ENCODE measurements at places on chromosomes 7 and 10.

DNA sequence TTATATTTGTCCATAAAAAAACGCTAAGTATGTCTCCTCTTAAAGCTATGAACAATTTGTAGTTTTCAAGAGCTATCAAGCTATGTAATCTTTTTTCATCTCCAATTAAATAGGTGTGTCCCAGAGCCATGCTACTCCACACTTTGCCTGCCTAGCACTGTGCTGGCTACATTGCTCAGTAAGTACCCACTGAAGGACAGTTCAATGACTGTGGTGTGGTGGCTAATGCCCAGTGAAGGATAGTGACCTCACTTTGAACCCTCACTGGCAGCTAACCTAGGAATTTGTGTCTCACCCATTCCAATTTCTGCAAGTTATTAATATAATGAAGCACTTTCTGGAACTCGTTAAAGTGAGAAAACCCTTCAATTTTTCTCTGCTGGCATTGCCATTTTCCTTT is 14.4 kb upstream of the TRUB1 start:
- DNase-seq: no peak

DNA sequence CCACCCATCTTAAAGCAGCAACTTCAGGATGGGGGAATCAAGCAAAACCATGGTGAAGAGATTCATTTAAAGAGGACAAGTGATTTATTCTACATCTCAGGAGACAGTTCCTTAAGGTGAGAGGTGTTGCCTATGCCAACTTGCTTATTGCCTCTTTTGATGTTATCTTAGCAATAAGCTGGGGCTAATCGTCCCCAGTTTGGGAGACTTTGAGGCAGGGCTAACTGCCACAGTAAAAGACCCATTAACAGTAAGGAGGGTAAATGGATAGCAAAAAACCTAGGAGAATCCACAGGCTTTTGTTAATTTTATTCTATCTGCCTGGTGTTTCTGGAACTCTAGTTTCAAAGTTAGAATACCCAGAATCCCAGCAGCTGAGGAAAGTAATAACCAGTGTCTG is 22.1 kb upstream of the HERPUD2 start:
- no peak for DNase-seq

GRCh38 chr10:121497513-121498470 is 100.5 kb downstream of the FGFR2 start:
- no peak for DNase-seq

- DNase-seq: no peak
Observed at GRCh38 chr10:96995851-96996250, 163.8 kb downstream of the LCOR start.

DNA sequence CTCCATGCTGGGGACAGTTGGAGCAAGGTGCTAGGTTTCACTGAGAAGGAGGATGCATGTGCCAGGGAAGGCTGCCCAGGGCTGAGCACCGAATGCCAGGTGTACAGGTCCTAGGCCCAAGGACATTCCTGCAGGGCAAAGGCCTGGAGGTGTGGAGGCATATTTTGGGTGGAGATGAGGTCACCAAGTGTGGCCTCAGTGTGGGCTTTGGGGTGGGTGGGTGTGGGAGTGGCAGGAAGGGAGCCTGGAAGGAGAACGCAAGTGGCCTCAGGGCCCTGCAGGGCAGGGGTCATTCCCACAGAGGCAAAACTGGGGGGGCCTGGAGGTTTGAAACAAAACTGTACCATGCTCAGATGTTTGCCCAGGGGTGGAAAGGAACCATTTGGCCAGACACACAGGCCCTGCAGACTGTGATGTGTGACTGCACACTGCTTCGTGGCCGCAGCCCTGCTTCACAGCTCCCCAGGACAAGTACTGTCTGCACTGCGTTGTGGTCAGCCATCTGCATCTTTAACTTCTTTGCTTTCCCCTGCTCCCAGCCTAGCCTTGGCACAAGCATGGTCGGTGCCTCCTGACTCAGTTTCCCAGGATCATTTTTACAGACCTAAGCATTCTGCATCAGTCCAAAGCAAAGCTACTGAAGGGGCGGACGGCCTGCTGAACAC is 5.1 kb downstream of the PLPP4 start:
- DNase-seq: no peak

DNA sequence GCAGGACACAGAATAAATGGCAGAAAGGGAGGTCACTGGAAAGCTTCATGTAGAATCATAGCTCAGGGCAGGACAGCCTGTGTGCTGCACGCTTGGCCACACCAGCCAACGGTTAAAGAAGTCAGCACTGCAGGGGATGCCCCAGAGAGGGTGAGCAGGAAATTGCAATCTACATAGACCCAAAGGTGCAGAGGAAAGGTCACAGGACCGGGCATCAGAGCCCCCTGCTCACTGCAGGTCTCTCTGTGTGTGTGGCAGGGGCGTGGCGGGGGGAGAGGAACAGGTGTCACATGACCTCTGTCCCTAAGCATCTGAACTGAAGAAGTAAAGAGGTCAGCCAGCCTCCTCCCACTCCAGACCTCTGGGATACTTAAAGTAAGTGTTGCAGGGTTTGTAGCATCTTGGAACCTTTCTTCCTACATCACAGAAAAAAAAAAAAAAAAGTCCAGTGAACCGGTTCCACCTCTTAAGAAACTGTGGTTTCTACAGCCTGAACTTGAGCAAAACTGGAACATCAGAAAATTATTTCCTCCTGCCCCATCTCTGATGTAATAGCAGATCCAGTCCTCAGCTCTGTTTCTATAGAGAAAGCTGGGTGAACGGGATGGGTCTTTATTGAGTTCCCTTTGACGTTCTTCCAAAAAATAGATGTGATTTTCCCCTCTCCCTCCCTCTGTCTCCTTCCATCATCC is 64.3 kb downstream of the RGS10 start:
- DNase-seq: no peak

- DNase-seq: peak; percentile 80
Observed at GRCh38 chr7:150420987-150421674, 29.3 kb upstream of the GIMAP8 start.

DNA sequence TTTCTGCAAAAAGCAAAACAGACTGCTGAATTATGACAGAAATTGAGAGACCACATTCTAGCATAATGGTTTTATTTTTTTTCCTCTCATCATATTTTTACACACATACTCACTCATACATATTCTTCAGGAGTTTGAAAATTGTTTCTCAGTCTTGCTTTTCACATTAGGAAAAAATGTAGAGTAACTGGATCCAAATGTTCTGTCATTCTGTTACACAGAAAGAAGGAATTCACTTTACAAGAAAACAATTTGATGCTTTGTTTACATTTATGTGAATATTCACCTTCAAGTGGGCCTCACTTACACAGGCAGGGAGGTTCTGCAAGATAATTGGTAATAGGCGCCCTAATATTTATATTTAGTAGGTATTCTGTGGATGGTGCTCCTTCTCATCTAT is 82.0 kb downstream of the ARL4A start:
- no peak for DNase-seq

DNA sequence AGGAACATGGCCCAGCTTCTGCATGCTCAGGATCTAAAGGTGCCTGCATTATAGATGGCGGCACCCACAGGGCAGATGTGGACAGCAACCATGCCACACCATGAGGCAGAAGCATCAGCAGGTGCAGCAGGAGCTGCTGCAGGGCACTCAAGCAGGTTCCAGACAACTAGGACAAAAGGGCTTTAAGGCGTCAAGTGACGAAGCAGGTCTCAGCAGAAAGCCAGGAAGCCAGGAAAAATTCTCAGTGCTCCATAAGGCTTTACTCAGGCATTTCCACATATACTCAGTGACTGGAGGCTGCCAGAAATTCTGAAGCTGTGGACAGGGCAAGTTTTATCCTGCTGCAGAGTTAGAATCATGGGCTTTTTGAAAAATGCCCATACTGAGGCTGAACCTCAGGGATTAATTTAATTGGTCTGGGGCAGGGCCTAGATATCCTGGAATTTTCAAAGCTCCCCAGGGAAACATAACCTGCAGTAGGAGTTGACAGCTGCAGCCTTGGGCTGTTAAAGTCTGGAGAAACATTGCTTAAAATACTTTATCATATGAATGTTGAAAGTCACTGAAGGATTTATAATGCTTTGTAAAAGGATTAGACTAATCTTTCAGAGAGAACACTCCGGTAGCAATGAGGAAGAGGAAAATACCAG is 68.1 kb upstream of the RNF148 start:
- no peak for DNase-seq

GRCh38 chr10:69800109-69800508 is 1.6 kb upstream of the COL13A1 start:
- DNase-seq: no peak

GRCh38 chr10:95281206-95281605 is 9.6 kb downstream of the PDLIM1 start:
- no peak for DNase-seq

GRCh38 chr10:34978080-34978479 is 112.1 kb downstream of the CUL2 start:
- no peak for DNase-seq

- DNase-seq: no peak
Observed at GRCh38 chr7:75977743-75978142, 16.7 kb downstream of the TMEM120A start.

- no peak for DNase-seq
Observed at GRCh38 chr10:58241346-58241745, 26.3 kb downstream of the IPMK start.

GRCh38 chr7:83270407-83270806 is 107.7 kb upstream of the PCLO start:
- DNase-seq: no peak

DNA sequence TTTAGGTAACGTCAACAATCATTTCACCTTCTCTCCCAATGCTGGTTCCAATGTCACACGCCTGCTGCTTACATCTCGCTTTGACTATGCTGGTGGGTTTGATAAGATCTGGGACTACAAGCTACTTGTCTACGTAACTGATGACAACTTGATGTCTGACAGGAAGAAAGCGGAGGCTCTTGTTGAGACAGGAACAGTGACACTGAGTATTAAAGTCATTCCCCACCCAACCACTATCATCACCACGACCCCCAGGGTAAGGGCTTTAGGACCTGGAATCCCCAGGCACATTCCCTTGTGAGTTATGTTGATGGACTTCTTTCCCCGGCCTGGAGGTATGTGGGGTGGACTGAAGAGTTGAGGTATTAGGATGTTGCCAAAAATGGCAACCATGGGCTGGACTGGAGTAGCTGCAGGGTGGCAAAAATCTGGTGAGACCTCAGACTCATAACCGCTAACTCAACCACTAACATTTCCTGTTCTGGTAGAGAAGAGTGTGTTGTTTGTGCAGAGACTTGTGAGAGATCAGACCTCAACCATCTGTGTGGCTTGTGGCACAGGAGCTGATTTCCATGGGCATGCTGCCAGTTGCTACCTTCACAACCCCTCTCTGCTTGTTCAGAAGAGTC is 59.2 kb downstream of the CDHR3 start:
- peak; percentile 64 for DNase-seq

- no peak for DNase-seq
Observed at GRCh38 chr10:103651783-103652476, 158.4 kb downstream of the NEURL1 start.

GRCh38 chr10:58700591-58700990 is 187.9 kb downstream of the BICC1 start:
- DNase-seq: no peak

DNA sequence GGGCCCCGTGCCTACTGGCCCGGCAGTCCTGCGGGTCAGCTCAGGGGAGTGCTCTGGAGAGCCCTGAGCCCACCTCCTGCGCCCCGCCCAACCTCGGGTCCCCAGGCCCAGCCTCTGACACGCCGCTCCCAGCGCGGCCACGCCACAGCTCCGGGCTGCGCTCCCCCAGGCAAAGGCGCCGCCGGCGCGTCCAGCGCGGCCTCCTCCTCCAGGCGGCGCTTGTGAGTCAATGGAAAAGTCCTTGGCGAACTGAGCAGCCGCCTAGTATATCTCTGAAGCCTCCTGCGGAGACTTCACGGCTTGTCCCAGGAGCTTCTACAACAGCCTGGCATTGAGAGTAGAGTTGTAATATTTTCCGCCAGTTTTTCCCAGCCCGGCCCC is 29.5 kb upstream of the BMS1 start:
- DNase-seq: peak; percentile 63

GRCh38 chr7:102872460-102872859 is 40.3 kb upstream of the LRRC17 start:
- no peak for DNase-seq

DNA sequence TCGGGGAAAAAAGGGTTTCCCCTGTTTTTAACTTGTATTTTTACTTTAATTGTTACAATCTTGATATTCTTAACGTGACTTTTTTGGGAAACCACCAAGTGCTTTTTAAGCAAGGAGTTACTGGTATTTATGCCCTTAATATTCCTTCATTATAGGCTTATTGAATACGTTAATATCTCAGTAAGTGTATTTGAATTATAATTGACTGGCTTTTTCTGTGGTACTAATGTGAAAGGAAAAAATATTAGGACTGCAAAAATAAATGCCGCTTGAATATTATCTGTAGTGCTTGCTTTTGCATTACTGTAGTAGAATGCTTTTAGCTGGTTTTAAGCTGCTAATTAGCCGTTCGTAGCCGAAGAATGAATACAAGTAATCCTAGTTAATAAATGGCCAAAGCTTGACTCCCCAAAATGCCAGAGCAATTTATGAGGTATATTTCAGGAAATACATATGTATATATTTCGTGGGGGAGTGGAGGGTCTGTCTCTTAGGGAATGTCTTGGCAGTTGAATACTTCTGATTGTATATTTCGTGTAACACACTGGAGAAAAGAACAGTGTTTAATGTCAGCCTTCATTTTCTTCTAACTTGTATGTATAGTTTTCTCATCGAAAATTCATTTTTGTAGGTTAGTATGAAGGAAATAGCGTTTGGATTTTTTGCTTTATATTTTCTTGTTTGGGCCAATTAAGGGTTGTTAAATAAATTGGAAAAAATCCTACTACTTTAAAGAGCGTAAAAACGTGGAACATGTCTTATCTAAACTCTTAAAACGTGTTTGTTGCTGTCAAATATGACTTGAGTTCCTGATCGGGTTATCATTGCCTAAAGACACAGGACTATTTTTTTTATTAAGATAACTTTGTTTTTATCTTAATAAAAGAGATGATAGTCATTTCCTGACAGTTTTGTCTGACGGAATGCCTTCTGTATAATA is 1.5 kb downstream of the PDCD4 start:
- no peak for DNase-seq

GRCh38 chr7:28136885-28137284 is 43.7 kb downstream of the JAZF1 start:
- DNase-seq: no peak

DNA sequence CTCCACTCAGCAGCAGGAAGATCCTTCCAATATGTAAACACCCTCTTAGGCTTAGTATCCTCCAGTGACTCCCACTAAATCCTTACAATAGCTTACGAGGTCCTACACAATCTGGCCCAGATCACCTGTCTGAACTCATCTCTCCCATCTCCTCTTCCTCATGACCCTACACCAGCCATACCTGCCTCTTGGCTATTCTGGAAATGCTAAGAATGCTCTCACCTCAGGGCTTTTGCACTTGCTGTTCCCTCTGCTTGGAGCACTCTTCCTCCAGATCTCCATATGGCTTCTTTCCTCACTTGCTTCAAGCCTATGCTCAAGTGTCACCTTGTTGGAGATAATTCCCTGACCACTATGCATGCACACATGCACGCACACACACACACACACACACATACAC is 50.8 kb upstream of the FRMD4A start:
- no peak for DNase-seq

- DNase-seq: no peak
Observed at GRCh38 chr10:70135046-70135445, 2.4 kb upstream of the AIFM2 start.

- DNase-seq: no peak
Observed at GRCh38 chr7:78770422-78771410, 682.8 kb downstream of the MAGI2 start.

- no peak for DNase-seq
Observed at GRCh38 chr10:23918090-23918723, 290.7 kb upstream of the KIAA1217 start.

Measured in T-helper 9 cell (primary cell).